ENCODE measurements at places on chromosomes 6 and 20.

- peak; percentile 40 for DNase-seq
Observed at GRCh38 chr6:152161501-152161900, 354.0 kb downstream of the ESR1 start.

DNA sequence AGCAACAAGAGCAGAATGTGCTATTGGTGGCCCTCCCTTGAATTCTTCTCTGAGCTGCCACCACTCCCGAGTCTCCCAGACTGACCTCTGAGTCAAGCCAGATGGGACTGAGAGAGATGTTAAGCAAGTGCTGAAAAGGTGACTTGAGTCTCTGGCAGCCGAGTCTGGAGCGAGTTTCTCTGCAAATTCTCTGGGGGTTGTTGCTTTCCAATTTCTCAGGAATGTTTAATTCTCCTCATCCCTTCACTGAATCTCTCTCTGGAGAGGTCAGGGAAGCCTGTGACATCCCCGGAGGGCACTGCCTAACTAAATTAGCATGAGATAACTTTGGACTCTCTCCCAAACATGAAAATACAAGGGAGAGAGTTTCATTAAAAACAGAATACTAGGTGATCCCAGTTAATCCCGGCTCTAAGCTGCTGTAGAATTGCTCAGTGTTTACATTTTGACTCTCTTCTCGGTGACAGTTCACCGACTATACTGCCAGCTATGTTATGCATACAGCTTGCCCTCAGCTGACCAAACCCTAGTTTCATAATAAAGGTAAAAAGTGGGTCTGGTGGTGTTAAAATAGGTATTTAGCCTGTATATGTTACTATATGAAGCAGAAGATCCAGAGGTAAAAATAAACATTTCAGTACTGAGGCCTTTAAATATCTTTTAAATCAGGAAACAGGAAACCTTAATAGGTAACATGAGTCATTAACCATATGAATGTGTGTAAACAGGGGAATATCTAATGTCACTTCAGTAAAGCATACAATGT lies 157.9 kb downstream of the FOXC1 start:
- DNase-seq, result no peak

- DNase-seq, result no peak
Observed at GRCh38 chr20:36865076-36865860, 10.7 kb upstream of the TLDC2 start.

DNA sequence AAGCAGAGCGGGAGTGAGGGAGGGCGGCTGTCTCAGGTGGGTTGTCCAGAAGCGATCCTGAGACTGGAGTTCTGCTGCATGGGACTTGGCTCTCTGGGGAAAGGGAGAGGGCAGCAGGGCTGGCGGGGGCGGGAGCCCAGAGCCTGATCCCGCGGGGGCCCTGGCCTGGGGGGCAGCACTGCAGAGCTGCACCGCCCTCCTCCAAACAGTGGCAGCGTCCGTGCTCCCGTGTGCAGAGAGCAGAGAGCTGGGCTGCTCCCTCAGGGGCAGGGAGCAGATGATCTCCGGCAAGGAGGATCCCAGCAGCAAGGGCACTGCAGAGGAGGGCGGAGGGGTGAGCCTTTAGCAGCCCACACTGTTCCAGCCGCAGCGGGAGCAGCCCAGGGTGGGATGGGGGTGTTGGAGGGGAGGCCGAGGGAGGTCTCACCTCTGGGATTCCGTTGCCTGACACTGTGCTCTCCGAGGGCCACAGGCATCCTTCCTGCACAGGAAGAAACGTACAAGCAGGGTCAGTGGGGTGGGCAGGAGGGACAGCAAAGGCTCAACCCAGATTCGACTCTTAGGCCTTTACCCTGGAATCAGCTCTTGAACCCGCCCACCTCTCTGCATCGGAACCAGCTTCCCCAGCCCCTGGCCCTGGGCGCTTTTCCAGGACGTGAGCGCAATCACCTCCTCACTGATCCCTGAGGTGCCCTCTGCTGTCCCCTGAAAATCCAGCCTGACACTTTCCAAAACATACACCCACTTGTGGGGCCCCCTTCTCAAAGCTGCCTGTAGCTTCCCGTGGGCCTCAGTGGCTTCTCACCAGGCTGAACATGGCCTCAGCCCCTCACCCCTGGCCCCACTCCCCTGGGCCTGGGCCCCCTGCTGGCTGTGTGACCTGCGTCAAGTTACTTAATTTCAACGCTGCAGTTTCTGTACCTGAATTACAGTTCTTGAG lies 32.6 kb upstream of the ZBP1 start:
- no peak for DNase-seq

GRCh38 chr6:43604174-43604573 lies 24.9 kb downstream of the GTPBP2 start:
- no peak for DNase-seq

- DNase-seq, result no peak
Observed at GRCh38 chr6:25193460-25194171, 85.6 kb upstream of the CARMIL1 start.

- DNase-seq, result no peak
Observed at GRCh38 chr6:43639984-43640800, 4.6 kb downstream of the MAD2L1BP start.

GRCh38 chr6:13554929-13555333 lies 19.5 kb upstream of the SIRT5 start:
- no peak for DNase-seq

DNA sequence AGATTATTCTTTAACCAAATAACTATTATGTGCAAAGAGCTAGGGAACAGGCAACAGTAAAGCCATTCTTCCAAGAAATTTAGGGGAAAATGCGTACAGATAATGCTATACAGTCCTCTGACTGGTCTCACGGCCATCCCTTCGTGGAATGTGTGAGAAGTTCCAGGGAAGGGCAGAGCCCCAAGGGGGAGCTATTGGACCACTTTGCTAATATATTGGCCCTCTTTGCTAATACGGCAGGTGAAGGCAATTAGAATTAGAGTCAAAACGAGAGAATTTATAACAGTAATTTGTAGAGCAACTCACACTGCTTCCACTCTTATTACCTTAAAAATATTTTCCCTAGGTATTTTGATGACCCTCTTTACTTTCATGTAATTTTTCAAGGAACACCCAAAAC lies 140.4 kb downstream of the IMPG1 start:
- DNase-seq, result peak; percentile 6

DNA sequence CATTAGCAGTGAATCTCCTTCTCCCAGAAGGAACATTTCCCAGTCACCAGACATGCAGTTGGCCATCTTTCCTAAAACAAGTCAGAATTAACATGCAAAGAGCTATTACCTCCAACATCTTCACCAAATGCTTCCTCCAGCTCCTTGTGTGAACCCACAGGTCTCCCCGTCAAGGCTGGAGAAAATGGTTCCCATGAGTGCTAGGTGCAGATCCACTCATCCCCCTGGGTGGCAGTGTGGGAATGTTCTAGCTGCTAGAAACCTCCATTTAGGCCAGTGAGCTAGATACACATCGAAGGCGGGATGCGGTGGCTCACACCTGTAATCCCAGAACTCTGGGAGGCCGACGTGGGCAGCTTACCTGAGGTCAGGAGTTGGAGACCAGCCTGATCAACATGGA lies 603.9 kb upstream of the SLC35B3 start:
- DNase-seq, result no peak

DNA sequence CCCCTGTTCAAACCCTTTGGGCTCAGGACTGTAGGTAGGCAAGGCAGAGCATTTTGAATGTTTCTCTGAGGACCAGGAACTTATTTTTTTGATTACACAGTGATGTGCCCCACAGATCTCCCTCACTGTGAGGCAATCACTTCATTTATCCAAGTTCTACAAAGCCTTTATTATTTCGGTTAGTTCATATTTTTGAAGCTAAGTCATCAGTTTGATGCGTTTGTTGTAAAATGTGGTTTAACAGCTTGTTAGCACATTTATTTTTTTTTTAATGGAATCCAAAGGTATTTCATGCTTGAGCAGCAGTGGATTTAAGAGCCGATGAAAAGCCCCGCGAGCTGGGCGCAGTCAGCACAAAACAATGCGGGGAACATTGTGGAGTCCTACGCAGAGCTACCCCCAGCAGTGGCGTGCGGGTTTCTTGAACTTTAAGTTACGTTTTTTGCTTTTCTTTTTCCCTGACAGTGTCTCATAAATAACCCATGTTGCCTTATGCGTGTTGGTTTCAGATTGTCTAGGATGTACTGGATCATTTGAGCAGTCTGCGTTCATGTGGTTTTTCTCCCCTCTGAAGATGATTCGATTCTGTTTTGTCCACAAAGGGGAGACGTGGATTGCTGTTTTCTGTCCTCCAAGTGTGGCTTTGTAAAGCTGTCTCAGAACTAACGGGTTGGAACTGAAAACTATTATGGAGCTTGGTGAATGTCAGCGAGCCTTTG lies 233.6 kb upstream of the BMP2 start:
- DNase-seq, result no peak

DNA sequence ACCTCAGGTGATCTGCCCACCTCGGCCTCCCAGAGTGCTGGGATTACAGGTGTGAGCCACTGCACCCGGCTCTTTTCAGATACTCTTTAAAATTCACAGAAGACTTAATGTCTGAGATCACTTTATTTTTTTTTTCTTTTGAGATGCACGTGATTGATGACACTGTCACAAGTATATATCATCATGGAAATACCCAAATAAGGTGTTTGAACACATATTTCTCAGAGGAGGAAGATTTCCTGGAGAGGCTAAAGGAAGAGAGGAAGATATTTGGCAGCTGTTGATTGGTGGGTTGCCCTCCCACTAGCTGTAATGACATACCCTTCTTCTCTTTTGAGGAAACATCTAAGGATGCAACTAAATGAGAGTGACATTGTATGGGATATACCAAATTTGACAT lies 225.9 kb upstream of the CITED2 start:
- peak; percentile 10 for DNase-seq

GRCh38 chr6:141403827-141404226 lies 728.9 kb upstream of the GJE1 start:
- no peak for DNase-seq

GRCh38 chr20:50353289-50353961 lies 156.8 kb upstream of the PTPN1 start:
- DNase-seq, result no peak

GRCh38 chr6:43296780-43297497 lies 1.1 kb upstream of the SLC22A7 start:
- DNase-seq, result no peak

DNA sequence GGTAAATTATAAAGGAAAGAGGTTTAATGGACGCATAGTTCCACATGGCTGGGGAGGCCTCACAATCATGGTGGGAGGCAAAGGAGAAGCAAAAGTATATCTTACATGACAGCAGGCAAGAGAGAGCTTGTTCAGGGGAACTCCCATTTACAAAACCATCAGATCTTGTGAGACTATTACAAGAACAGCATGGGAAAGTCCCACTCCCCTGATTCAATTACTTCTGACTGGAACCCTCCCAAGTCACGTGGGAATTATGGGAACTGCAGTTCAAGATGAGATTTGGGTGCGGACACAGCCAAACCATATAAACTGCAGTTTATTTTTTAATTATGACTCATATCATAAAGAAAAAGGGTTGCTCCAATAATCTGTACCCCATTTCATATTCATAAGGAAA lies 22.3 kb upstream of the HLA-DQA2 start:
- DNase-seq, result no peak

DNA sequence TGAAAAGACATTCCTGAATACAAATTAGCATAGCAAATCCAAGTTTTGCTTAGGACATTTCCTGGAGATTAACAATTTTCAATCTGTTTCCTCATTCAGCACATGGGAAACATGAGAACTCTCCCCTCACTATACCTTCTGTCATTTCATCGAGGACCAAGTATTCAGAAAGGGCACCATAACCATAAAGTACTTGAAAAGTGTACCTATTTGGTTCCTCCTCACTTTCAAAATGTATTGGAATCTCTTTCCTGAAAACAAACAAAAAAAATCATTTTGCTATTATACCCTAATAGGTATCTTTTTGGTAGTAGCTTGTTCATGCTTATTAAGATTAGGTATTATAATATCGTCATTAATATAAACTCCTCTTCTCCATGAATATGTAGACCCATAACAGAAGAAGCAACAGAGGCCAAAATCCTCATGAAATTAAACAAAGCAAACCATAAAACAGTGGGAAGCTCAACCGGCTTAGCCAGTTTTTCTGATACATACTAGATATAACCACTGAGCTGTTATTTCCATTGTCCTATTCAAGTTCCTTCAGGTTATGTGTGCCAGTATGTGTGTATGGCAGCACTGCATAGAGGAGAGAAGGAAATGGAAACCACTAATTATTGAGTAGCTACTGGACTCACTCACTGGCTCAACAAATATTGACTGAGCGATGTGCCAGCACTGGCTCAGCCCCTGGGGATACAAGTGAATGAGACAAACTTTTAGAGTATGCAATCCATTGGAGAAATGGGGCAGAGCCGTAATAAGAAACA lies 274.0 kb downstream of the MAFB start:
- DNase-seq, result no peak

DNA sequence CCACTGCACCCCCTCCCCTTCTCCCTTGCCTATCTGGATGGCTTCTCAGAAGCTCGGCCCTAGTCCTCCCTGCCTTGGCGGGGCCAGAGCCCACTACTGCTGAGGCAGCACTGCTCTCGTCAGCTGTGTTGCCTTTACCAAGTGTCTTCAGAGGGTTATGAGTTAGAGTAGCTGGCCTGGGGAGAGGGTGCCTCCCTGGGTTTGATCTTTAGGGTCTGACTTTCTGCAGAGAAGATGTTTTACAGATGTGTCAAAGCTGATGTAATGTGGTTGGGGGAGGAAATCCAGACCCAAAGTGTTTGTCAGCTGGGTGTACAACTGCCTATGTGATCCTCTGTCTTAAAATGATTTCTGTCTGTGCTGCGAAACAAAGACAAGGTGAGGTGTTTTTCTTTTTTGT lies 30.4 kb upstream of the PI16 start:
- DNase-seq, result no peak

- DNase-seq, result no peak
Observed at GRCh38 chr6:160356074-160356744, 8.0 kb downstream of the SLC22A3 start.

GRCh38 chr6:21091411-21091810 lies 502.1 kb upstream of the SOX4 start:
- DNase-seq, result no peak

DNA sequence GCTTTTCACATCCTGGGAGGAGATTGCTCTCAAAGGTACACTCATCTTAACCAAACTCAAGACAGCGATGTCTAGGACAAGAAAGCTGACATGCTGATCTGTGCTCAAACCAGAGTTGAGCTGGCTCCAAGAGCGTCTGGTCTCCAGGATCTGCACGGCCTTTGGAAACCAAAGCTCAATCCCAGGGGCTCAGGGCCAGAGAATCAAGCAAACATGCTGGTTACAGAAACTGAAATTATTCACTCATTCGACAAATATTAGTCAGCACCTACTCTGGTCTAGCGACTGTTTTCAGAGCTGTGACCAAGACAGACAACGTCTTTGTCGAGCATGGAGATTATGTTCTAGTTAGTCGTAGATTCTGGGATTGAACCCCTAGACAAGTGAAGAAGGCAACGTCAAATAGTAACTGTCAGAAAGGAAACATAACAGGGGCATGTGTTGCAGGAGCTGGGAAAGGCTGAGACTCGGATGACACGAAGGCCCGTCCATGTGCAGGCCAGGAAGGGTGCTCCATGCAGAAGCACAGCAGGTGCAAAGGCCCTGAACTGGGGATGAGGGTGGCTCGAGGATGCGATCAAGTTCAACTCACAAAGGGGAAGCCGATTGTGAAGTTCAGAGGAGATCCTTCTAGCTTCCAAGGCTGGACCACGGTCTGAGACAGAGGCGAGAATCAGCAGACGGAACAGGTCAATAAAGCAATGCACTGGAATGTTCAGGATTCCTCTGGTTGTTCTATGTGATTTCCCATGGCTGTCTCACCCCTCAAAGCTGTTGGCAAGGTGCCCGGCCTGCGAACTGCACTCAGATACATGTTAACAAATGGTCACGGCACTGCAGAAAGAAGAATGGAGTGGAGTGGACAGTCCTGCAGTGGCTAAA lies 12.5 kb upstream of the PCK1 start:
- DNase-seq, result peak; percentile 3

GRCh38 chr20:36472637-36473090 lies 68.7 kb upstream of the MYL9 start:
- DNase-seq, result peak; percentile 33

- no peak for DNase-seq
Observed at GRCh38 chr6:137588472-137588871, 94.3 kb upstream of the OLIG3 start.
